SIG-M5 (cell line): ENCODE measurements at places on chromosomes 12 and 14.

- DNase-seq, result no peak
These were observed 1.2 kb downstream of the SLC35F4 start for GRCh38 chr14:57864659-57865058.

DNA sequence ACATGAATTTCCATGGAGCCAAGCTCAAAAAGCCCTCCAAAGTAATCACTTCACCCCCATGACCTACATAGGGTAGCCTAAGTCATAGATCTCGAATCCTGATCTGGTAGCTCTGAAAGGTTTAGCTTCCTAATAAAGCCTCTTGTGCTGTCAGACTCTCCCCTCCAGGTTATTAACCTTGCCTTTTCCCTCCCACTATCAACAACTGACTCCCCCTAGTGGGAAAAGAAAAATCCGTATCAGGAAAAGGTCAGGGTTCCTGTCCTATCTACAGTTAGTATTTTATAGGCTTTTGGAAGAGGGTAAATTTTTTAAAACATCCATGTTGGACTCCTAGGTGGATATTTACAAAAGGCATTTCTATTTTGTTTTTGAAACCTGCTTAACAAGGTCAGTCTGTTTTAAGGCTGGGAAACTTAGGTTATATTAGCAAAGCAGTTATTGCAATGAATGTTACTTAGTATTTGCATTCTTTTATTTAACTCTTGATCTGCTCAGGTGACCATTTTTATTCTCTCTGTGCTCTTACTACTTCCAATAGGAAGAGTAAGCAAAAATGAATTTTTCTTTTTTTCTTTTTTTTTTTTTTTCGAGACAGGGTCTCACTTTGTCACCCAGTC lies 8.0 kb downstream of the YY1 start:
- no peak for DNase-seq

DNA sequence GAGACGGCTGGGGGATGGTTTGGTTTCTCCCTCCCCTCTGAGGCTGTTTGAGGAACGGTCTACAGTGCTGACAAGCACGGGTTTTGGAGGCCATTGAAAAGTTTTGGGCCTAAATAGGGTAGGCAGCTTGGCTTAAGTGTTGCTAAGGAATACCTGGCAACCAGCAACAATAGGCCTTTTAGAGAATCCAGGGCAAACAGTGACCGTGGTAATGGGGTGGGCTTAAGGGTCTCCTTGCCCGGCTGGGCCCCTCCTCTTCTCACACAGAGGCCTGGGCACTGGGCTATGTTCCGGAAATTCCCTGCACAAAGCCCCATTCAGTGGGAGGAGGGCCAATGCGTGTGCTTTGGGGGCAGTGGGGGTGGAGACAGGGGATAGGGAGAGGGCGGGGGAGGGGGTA lies 55.4 kb downstream of the ASCL1 start:
- DNase-seq, result no peak

- no peak for DNase-seq
These were observed 8.3 kb downstream of the CEP128 start for GRCh38 chr14:80933282-80933681.
